ENCODE measurements at places on chromosomes 3 and 15. TPM values are rescaled to one million over a fixed set of nuclear protein-coding genes. Genes with fewer than 3 reads are reported as not detected.

DNA sequence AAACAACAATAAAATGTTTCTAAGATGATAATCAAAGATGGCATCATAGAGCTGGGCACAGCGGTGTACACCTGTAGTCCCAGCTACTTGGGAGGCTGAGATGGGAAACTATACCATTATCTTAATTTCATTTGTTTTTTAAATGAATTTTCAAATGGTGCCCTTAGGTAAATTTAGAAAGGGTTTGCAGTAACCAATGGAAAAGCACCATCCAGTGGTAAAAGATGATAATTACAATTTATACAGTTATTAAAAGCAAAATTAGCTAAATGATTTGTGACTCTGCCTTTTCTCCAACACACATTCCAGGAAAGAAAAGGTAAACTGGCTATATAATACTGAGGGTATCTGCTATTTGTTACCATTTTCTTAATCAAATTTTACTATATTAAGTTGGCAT is 14.4 kb upstream of the ANKRD28 start:
- no peaks in the 10 kb centered on the region for H3K27me3 ChIP-seq
- no peak overlapping the region for H3K27ac ChIP-seq
- H3K4me3 ChIP-seq, result no peak overlapping the region
- DNase-seq, result no peak
- peaks cover 29% of the 10 kb centered on the region for H3K4me1 ChIP-seq

- H3K4me1 ChIP-seq, result no peaks in the 10 kb centered on the region
- no peaks in the 10 kb centered on the region for H3K36me3 ChIP-seq
- peaks cover 3% of the 10 kb centered on the region for H3K27me3 ChIP-seq
- H3K4me3 ChIP-seq, result no peak overlapping the region
These were observed 13.9 kb upstream of the ZBBX start for GRCh38 chr3:167394003-167394402.

GRCh38 chr3:61277411-61277810 is 26.2 kb upstream of the FHIT start:
- no peaks in the 10 kb centered on the region for H3K4me1 ChIP-seq
- no peak overlapping the region for H3K4me3 ChIP-seq
- DNase-seq, result no peak
- no peak overlapping the region for H3K27ac ChIP-seq
- peaks cover 4% of the 10 kb centered on the region for H3K27me3 ChIP-seq

- no peak overlapping the region for H3K27ac ChIP-seq
- no peaks in the 10 kb centered on the region for H3K4me1 ChIP-seq
- H3K4me3 ChIP-seq, result no peak overlapping the region
- no peaks in the 10 kb centered on the region for H3K27me3 ChIP-seq
- no peaks in the 10 kb centered on the region for H3K36me3 ChIP-seq
- no peak for DNase-seq
These were observed 627.9 kb downstream of the ZBBX start for GRCh38 chr3:166752214-166752613.

DNA sequence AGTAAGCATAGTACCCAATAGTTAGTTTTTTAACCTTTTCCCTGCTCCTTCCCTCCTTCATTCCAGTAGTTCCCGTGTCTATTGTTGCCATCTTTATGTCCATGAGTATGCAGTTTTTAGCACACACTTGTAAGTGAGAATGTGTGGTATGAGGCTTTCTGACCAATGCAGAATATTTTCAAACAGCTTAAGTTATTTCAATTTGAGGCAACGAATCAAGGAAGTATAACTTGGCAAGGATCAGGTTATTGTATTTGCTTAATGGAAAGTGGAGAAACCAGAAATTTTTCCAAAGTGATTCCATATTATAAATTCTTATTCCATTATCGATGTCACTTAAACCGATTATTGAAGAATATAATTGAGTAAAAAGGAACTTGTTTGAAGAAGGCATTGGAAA is 954.8 kb downstream of the GBE1 start:
- H3K27ac ChIP-seq, result no peak overlapping the region
- H3K27me3 ChIP-seq, result no peaks in the 10 kb centered on the region
- H3K4me1 ChIP-seq, result no peaks in the 10 kb centered on the region
- H3K36me3 ChIP-seq, result no peaks in the 10 kb centered on the region
- DNase-seq, result no peak
- H3K4me3 ChIP-seq, result no peak overlapping the region

GRCh38 chr3:23079976-23080375 is 123.2 kb upstream of the UBE2E2 start:
- H3K4me3 ChIP-seq, result no peak overlapping the region
- H3K27ac ChIP-seq, result no peak overlapping the region

- H3K27me3 ChIP-seq, result no peaks in the 10 kb centered on the region
- H3K4me3 ChIP-seq, result no peak overlapping the region
- H3K27ac ChIP-seq, result no peak overlapping the region
- no peaks in the 10 kb centered on the region for H3K4me1 ChIP-seq
These were observed 23.4 kb downstream of the BDH1 start for GRCh38 chr3:197532388-197532787.

DNA sequence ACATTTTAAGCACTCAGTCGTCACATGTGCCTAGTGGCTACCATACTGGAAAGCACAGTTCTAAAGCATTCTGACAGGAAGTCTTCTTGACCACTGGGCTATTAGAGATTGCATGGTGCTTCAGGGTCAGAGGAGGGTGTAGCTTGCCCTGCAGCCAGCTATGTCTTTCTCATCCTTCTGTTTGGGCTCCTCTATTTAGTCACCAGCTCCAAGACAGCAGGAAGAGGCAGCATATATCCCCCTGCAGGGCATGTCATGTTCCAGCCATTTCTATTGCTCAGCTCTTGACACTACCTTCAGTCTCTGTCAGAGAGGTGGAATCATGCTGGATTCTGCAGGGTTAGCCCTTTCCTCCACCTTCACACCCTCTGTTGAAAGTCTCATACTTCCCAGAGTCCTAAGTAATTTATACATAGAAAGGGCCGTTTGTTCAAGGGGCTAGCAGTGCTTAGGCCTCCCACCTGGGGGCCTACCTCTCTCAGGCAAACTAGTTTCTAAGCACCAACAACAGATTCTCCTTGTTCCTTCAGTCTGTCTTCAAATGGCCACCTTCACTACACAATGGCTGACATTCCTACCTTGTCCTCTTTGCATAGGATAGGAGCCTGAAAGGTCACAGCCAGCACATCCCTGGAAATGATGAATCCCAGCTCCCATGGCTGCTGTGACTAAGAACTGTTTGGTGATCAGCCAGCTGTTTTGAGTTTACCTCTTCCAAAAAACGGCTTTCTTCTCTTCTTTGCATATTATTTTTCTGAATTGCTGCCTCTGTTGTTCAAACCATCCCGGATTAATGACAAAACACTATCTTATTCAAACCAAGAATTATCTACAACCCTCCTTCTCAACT is 115.7 kb upstream of the BFSP2 start:
- DNase-seq, result no peak
- peaks cover 15% of the 10 kb centered on the region for H3K27me3 ChIP-seq
- no peak overlapping the region for H3K27ac ChIP-seq
- H3K4me1 ChIP-seq, result no peaks in the 10 kb centered on the region
- H3K4me3 ChIP-seq, result no peak overlapping the region
- no peaks in the 10 kb centered on the region for H3K36me3 ChIP-seq

- no peak overlapping the region for H3K27ac ChIP-seq
- no peaks in the 10 kb centered on the region for H3K4me1 ChIP-seq
- H3K4me3 ChIP-seq, result no peak overlapping the region
- no peak for DNase-seq
- H3K36me3 ChIP-seq, result no peaks in the 10 kb centered on the region
- peaks cover 12% of the 10 kb centered on the region for H3K27me3 ChIP-seq
These were observed 22.7 kb upstream of the ZNF639 start for GRCh38 chr3:179299999-179300613.

- DNase-seq, result no peak
- peaks cover 11% of the 10 kb centered on the region for H3K4me1 ChIP-seq
- no peak overlapping the region for H3K4me3 ChIP-seq
- H3K27ac ChIP-seq, result no peak overlapping the region
- peaks cover 15% of the 10 kb centered on the region for H3K36me3 ChIP-seq
- no peaks in the 10 kb centered on the region for H3K27me3 ChIP-seq
These were observed 10.3 kb downstream of the CHP1 start for GRCh38 chr15:41241221-41241964.

DNA sequence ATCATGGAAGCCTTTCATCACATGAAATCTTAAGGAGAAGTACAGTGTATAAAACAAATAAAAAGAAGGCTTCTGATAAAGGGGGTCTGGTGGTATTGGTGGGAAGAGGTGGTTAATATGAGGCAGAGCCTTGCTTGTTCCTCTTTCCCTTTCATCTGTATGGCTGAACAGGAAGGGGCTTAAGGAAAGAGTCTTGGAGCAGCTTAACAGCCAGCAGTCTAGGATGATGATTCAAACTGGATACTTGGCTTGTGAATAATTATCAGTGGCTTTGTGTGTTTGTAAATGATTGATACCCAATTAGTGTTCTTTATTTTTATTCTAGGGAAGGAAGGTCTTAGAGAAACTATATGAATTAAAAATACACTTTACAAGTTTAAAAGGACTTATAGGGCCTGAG is 29.1 kb upstream of the TCAIM start:
- H3K4me3 ChIP-seq, result no peak overlapping the region
- no peak for DNase-seq
- peaks cover 7% of the 10 kb centered on the region for H3K27me3 ChIP-seq
- H3K27ac ChIP-seq, result no peak overlapping the region
- H3K36me3 ChIP-seq, result no peaks in the 10 kb centered on the region
- H3K4me1 ChIP-seq, result no peaks in the 10 kb centered on the region

- H3K4me3 ChIP-seq, result no peak overlapping the region
- H3K36me3 ChIP-seq, result no peaks in the 10 kb centered on the region
- no peak overlapping the region for H3K27ac ChIP-seq
- H3K27me3 ChIP-seq, result peaks cover 23% of the 10 kb centered on the region
- no peak for DNase-seq
These were observed 31.5 kb upstream of the MINDY4B start for GRCh38 chr3:150936693-150937092.

- H3K4me3 ChIP-seq, result no peak overlapping the region
- no peaks in the 10 kb centered on the region for H3K36me3 ChIP-seq
- peaks cover 17% of the 10 kb centered on the region for H3K4me1 ChIP-seq
- no peak overlapping the region for H3K27ac ChIP-seq
These were observed 29.5 kb downstream of the SLCO3A1 start for GRCh38 chr15:91882858-91883586.

Gene UBL7
- total RNA-seq, result 71.4 TPM

Gene PLIN1
- total RNA-seq, result not detected

Gene TMPRSS7
- not detected for total RNA-seq

Gene GUCA1C
- total RNA-seq, result not detected

Gene NEK10
- total RNA-seq, result 0.81 TPM

Gene ADAMTS17
- total RNA-seq, result 6.0 TPM

Gene SYNM
- 0.18 TPM for total RNA-seq

Gene RASA2
- 60.2 TPM for total RNA-seq

All from activated CD8-positive, alpha-beta T cell treated with anti-CD3 and anti-CD28 coated beads, Interleukin-2, amount 10 ng/mL, durations not matched to agents 7 days and 5 days (primary cell).